ENCODE measurements at places on chromosomes 7 and 10. TPM values are rescaled to one million over a fixed set of nuclear protein-coding genes. Genes with fewer than 3 reads are reported as not detected.
A peak's percentile ranks its signal among the peaks of the same experiment; 100 is the strongest.

Gene FKBP6
- total RNA-seq: not detected

DNA sequence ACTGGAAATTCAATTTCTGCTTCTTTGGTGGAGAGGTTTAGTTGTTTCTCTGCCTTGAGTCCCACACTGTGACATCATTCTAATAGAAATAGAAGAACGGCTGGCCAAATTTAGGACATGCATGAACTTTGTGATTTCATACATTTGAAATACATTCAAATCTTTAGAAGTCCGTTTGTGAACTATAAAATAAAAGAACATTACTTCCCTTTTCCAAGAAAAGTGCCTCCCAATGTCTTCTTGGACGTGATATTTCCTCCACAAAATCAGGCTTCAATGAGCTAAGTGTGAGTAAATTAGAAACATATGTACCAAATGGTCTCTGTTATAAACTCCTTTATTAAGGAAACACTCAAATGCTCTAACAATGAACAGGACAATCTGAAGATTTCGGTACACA, 314.5 kb upstream of the AKR1E2 start:
- no peak overlapping the region for H3K4me3 ChIP-seq
- H3K36me3 ChIP-seq: no peaks in the 10 kb centered on the region
- DNase-seq: no peak

DNA sequence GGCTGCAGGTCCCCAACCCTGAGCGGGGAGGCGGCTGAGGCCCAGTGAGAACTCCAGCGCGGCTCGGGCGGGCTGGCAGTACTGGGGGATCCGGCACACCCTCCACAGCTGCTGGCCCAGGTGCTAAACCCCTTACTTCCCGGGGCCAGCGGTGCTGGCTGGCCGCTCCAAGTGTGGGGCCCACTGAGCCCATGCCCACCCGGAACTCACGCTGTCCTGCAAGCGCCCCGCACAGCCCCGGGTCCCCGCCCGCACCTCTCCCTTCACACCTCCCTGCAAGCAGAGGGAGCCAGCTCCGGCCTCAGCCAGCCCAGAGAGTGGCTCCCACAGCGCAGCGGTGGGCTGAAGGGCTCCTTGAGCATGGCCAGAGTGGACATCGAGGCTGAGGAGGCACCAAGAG, 25.0 kb downstream of the RNF133 start:
- no peak for DNase-seq
- no peaks in the 10 kb centered on the region for H3K27me3 ChIP-seq
- H3K4me1 ChIP-seq: peaks cover 4% of the 10 kb centered on the region
- no peaks in the 10 kb centered on the region for H3K36me3 ChIP-seq

DNA sequence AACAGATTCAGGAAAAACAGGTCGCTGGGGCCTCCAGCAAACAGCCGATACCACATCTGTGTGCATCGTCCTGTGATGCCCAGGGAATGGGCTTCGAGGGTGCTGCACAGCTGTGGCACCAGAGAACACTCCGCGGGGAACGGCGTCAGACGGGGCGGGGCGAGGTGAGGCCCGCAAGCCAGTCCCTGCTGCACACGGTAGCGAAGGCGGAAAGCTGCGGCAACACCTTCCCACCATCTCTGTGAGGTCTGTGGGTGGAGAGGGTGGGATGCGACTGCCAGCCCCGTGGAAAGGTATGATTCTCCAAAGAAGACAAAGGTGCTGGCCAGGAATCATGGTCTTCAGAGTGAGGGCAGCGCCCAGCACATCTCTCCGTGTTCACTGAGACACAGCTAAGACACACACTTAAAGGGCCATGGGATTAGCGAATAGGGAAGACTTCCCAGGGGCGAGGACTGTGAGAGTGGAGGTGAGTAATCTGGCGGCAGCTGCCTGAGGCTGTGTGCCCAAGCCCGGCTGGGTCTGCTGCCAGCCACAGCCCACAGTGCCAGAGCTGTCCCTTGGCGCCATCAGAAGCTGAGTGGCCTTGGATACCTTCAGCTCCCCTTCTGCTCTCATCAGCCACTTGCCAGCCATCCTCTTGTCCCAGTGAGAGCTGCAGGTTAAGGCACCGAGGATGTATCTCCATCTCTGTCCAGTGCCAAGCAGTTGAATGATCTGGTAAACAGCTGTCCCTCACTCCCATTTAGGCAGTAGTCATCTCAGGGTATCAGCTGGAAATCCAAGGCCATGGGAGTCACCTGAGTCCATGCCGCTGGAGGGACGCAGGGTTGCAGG, 17.6 kb downstream of the PRKAG2 start:
- no peak overlapping the region for H3K4me3 ChIP-seq
- peaks cover 20% of the 10 kb centered on the region for H3K36me3 ChIP-seq
- no peaks in the 10 kb centered on the region for H3K27me3 ChIP-seq
- no peaks in the 10 kb centered on the region for H3K4me1 ChIP-seq
- H3K27ac ChIP-seq: no peak overlapping the region

Gene IGFBP3
- total RNA-seq: 133 TPM

- no peaks in the 10 kb centered on the region for H3K4me1 ChIP-seq
- no peak overlapping the region for H3K27ac ChIP-seq
- H3K36me3 ChIP-seq: no peaks in the 10 kb centered on the region
- no peaks in the 10 kb centered on the region for H3K27me3 ChIP-seq
Observed at GRCh38 chr10:81288544-81288943, 586.5 kb upstream of the NRG3 start.

- H3K36me3 ChIP-seq: peaks cover 8% of the 10 kb centered on the region
- no peak overlapping the region for H3K27ac ChIP-seq
- H3K4me3 ChIP-seq: no peak overlapping the region
- no peaks in the 10 kb centered on the region for H3K27me3 ChIP-seq
Observed at GRCh38 chr7:7581531-7582179, 15.0 kb downstream of the MIOS start.

- H3K27ac ChIP-seq: no peak overlapping the region
- peak; percentile 40 for DNase-seq
- no peaks in the 10 kb centered on the region for H3K27me3 ChIP-seq
- no peak overlapping the region for H3K4me3 ChIP-seq
Observed at GRCh38 chr7:156886020-156886795, 6.8 kb downstream of the LMBR1 start.

DNA sequence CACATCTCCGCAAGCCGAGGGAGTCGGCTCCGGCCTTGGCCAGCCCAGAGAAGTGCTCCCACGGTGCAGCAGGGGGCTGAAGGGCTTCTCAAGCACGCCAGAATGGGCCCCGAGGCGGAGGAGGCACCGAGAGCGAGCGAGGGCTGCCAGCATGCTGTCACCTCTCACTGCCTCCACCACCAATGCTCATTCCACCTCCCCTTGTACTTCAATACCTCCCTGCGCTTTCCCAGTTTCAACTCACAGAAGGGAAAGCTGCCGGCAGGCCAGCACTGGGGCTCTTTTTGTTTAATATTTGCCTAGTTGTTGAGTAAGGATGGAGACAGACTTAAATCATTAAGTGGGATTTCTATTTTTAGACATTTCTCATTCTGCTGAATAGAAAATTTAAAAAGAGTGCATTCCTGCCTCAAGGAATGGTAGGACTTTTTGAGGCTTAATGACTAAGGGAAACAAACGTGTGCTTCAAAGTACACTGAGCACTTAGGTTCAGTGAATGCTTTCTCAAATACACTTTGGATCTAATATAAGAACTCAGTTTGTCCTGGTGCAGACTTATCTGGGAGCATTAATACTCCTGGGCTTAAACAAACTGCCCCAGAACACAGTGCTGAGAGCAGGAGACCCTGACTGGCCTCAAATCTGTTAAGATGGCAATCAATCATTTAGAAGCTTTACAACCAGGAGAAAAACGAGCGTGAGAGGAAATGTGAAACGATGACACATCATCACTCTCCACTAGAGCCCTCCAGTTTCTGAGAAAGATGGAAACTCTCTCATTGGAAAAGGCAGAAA, 131.2 kb downstream of the RALA start:
- H3K27me3 ChIP-seq: no peaks in the 10 kb centered on the region
- peaks cover 20% of the 10 kb centered on the region for H3K4me1 ChIP-seq
- H3K4me3 ChIP-seq: no peak overlapping the region
- DNase-seq: peak; percentile 55
- peak overlapping the region; percentile 7 for H3K27ac ChIP-seq

- H3K4me3 ChIP-seq: no peak overlapping the region
- no peaks in the 10 kb centered on the region for H3K27me3 ChIP-seq
- peaks cover 9% of the 10 kb centered on the region for H3K36me3 ChIP-seq
- H3K4me1 ChIP-seq: no peaks in the 10 kb centered on the region
Observed at GRCh38 chr7:151099486-151100211, 13.4 kb downstream of the AGAP3 start.

DNA sequence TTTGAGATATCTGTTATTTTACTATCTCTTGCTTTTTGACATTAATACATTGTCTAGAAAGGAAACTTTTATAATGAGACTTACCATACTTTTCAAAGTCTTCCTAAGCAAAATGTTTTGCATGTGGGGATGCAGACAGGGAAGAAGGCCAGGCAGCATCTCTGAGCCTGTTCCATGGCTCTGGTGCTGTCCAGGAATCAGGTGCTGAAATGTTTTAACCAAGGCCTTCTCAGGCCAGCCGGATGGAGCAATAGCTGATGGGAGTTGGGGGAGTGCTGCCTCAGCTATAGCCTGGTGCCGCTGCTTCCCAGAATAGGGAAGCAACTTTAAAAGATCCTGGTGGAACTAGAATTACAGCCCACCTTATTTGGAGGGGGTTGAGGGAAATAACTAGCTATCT, 38.5 kb downstream of the CRTAC1 start:
- H3K4me3 ChIP-seq: no peak overlapping the region
- no peak overlapping the region for H3K27ac ChIP-seq
- peak; percentile 64 for DNase-seq
- no peaks in the 10 kb centered on the region for H3K4me1 ChIP-seq

DNA sequence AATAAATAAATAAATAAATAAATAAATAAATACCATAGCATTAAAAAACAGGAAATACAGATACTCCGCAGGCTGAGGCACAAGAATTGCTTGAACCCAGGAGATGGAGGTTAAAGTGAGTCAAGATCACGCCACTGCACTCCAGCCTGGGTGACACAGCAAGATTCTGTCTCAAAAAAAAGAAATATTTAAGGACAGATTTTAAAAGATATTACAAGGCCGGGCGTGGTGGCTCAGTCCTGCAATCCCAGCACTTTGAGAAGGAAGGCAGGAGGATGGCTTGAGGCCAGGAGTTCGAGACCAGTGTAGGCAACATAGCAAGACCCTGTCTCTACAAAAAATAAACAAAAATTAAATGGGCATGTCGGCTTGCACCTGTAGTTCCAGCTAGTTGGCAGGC, 17.5 kb upstream of the SNX8 start:
- H3K4me1 ChIP-seq: no peaks in the 10 kb centered on the region
- H3K4me3 ChIP-seq: no peak overlapping the region
- no peak overlapping the region for H3K27ac ChIP-seq
- DNase-seq: no peak
- H3K27me3 ChIP-seq: no peaks in the 10 kb centered on the region

Gene CFAP58
- total RNA-seq: 0.18 TPM

- H3K4me1 ChIP-seq: no peaks in the 10 kb centered on the region
- DNase-seq: no peak
- no peaks in the 10 kb centered on the region for H3K27me3 ChIP-seq
- H3K27ac ChIP-seq: no peak overlapping the region
Observed at GRCh38 chr10:8133146-8133545, 78.7 kb downstream of the GATA3 start.

DNA sequence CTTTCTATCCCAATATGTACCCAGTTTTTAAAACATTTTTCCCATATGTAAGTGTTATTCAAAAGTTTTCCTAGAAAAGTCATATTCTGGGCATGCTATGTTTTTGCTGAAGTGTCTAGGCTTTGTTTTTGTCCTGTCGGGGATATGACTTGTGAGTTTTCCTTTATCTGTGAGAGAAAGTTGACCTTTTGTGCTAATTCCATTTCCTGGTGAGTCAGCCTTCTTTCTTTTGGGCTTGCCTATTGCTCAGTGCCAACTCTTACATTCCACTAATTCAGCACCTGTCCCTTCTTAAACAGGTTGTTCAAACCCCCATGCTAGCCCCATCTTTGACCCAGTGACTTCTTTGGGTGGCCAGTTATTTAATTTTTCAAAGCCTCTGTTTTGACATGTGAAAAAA, 146.2 kb downstream of the AHR start:
- H3K27ac ChIP-seq: no peak overlapping the region
- H3K4me1 ChIP-seq: no peaks in the 10 kb centered on the region
- H3K36me3 ChIP-seq: no peaks in the 10 kb centered on the region
- peak; percentile 54 for DNase-seq
- H3K27me3 ChIP-seq: no peaks in the 10 kb centered on the region
- H3K4me3 ChIP-seq: no peak overlapping the region

GRCh38 chr10:24495666-24496460, 227.8 kb downstream of the ARHGAP21 start:
- H3K4me3 ChIP-seq: no peak overlapping the region
- H3K27ac ChIP-seq: no peak overlapping the region
- no peaks in the 10 kb centered on the region for H3K4me1 ChIP-seq
- H3K36me3 ChIP-seq: no peaks in the 10 kb centered on the region

Gene UCMA
- not detected for total RNA-seq

Gene ZMIZ2
- 14.5 TPM for total RNA-seq

Gene ADCY1
- 0.87 TPM for total RNA-seq

Gene NPFFR1
- total RNA-seq: not detected

- H3K4me1 ChIP-seq: no peaks in the 10 kb centered on the region
- no peak overlapping the region for H3K27ac ChIP-seq
Observed at GRCh38 chr7:56188823-56189346, 72.7 kb upstream of the NUPR2 start.
